ENCODE measurements at places on chromosomes 3 and 15.

- DNase-seq: no peak
Measured at GRCh38 chr3:128851601-128852000, 27.8 kb upstream of the ACAD9 start.

GRCh38 chr3:45690336-45691035, 1.3 kb downstream of the SACM1L start:
- DNase-seq: no peak

- DNase-seq: no peak
Measured at GRCh38 chr3:108103040-108103751, 12.4 kb upstream of the CD47 start.

- DNase-seq: peak; percentile 81
Measured at GRCh38 chr3:147421184-147421912, 12.2 kb downstream of the ZIC1 start.

DNA sequence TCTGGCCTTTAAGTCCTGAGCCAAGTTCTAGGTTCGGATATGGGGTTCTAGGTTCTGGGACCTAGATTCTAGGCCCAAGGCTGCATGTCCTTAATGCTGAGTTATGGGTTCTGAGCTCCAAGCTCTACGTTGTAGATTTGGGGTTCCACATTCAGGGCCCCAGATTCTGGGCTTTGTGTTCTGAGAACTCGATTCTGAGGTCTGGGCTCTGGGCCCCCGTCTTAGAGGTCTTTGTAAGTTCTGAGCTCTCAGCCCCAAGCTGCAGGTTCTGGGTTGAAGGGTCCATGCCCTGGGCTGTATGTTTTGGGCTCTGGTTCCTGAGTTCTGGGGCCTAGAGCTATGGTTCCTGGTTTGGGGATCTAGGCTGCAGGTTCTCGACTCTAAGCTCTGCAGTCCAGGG, 10.0 kb upstream of the DNAJB8 start:
- no peak for DNase-seq

DNA sequence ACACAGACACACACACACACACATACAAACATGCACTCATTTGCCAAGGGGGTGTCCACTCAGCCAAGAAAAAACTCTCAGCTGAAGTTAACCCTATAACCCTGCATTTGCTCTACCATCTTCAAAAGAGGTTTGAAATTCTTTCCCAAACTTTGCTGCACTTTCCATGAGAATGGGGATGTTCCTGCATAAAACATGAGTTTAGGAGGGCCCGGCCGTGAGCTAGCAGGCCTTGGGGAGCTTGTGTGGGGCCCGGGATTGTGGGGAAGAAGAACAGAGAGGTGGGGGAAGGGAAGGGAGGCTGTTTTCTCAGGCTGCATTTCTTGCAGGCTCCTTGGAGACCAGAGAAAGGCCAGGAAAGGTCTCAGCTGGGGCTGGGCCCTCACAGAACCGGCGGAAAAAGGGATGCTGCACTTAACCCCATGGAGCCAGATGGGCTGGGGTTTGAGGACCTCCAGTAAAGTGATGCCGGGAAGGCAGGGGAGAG, 40.8 kb downstream of the SEMA5B start:
- peak; percentile 65 for DNase-seq

DNA sequence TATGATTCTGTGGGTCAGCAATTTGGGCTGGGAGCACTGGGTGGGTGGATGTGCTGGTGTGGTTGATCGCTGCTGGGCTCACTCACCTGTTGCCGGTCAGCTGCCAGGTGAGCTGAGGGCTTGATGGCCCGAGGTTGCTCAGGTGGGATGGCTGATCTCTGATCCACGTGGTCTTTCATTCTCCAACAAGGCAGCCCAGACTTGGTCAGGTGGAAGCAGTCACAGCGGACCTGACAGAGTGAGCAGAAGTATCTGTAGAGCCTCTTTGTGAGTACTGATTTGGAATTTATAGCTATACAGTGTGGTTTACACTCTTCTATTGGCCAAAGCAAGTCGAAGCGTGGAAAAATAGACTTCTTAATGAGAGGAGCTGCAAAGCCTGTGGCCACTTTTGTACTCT, 97.2 kb upstream of the ADAMTSL3 start:
- DNase-seq: no peak

DNA sequence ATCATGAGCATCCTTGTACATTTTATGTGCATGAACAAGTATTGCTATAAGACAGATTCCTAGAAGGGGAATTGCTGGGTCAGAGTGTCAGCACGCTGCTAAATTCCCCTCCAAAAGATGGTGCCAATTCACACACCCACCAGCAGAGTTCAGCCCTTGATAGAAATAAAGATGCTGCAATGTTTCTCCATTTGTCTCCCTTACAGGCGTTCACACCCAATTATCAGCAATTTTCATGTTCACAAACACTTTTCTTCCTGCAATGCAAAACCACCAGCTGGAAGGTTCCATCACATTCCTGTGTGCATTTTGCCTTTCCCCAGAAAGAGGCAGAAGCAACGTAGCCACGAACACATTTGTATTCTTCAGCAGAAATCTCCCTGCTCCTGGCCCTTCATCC, 3.3 kb upstream of the TAMM41 start:
- no peak for DNase-seq

DNA sequence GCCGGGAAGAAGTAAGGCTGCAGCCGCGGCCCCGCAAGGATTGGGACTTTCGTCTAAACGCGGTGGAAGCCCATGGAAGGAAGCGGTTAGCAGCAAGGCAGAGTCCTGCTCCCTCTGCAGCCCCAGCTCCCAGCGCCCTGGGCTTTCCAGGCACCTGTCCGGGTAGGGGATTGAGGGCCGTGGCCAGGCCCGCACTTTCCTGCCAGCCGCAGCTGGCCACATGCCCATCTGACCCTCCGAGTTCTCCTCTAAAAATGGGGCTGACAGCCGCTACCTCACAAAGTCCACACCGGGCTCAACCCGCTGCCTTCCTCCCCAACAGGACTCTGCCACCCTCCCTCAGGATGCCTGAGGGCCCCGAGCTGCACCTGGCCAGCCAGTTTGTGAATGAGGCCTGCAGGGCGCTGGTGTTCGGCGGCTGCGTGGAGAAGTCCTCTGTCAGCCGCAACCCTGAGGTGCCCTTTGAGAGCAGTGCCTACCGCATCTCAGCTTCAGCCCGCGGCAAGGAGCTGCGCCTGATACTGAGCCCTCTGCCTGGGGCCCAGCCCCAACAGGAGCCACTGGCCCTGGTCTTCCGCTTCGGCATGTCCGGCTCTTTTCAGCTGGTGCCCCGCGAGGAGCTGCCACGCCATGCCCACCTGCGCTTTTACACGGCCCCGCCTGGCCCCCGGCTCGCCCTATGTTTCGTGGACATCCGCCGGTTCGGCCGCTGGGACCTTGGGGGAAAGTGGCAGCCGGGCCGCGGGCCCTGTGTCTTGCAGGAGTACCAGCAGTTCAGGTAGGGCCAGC, 1.9 kb downstream of the NEIL1 start:
- DNase-seq: peak; percentile 66

DNA sequence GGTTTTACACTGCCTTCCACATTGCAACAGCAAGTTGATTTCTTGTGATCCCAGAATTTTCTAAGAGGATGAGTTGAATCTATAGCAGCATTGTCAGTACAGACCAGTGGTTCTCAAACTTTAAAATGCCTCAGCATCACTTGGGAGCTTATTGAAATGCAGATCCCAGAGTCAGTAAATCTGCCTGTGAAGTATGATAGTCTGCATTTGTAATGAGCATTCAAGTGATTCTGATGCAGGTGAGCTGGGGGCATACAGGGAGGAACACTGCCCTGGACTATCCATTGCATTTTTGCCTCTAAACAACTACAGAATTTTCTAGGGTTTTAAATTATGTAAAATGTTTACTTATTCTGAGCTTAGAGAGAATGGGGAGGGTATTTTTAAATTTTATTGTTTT, 27.5 kb upstream of the PAQR5 start:
- no peak for DNase-seq

GRCh38 chr3:62832553-62832952, 42.7 kb downstream of the CADPS start:
- no peak for DNase-seq

GRCh38 chr3:157265931-157266330, 106.0 kb upstream of the CCNL1 start:
- no peak for DNase-seq

DNA sequence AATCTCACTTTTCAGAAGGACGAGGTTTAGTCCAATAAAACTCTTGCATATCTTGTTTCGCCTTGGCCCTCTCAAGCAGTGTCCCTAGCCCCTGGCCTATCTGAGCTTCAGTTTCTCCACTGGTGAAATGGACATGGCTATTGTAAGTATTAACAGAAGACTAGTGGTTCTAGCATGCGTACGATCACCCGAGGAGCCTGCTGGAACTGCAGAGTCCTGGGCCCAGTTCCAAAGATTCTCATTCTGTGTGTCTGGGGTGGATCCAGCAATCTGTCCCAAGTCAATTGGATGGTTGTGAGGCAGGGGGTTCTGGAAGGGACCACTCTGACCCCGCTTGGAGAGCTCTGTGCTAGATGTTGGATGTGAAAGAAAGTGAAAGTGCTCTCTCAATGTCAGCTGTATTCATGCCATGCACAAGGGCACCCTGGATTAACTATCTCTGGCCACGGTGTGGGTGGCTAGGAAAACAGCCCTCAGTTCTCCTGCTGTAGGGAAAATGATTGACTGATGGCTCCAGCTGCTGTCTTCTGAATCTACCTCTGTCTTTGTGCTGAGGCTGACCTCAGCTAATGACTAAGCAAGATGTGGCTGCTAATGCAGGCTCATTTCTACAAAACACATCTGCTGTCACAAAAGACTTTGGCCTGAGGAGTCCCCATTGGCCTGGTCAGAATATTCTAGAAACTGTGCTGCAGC, 1.9 kb upstream of the PLA1A start:
- DNase-seq: no peak

DNA sequence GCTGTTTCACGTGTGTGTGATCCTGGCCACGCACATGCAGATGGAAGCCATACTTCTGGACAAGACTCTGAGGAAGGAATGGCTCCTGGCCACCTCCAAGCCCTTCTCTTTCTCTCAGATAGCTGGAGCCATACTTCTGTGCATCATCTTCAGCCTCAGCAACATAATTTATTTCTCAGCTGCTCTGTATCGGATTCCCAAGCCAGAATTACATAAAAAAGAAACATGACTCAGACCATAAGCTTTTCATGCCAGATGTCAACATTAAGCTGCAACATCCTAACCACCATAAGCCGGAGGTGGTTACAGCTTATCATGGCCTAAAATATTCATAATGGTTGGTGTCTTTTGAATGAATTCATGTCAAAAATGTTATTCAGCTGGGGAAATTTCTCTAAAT, 10.6 kb upstream of the KIF23 start:
- DNase-seq: no peak

DNA sequence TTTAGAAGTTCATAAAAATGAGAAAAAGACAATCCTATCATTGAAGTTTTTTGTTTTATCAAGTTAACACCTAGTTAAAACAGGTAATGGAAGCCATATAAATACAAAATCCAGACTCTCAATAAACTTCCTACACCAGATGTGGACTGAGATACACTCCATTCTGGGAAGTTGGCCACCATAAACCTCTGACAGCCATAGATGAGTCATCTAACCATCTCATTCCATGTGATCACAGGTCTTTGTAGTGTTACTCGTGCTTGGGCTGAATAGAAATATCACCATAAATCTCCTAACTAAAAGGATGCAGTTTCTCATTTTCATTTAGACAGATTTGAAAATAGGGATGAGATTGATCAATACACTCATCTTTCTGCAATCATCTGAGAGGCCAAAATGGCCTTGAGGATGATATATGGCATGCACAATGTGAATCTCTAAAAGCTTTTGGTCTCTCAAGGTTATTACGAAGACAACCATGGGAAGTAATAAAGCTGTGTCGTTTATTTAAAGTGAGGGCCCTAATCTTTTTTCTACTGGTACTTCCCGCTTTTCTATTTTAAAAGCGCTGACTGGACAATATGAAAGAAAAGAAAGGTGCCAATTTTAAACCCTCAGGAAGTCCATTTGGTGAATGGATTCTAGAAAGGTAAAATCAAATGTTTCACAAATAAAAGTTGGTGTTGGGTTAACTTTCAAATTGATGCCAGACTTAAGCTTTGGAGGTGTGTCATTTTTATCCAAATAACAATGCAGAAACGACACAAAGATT, 155.5 kb downstream of the POLR2M start:
- no peak for DNase-seq

GRCh38 chr3:184129012-184129411, 6.1 kb upstream of the EIF2B5 start:
- peak; percentile 59 for DNase-seq

GRCh38 chr15:94855409-94856266, 624.3 kb downstream of the MCTP2 start:
- DNase-seq: no peak

DNA sequence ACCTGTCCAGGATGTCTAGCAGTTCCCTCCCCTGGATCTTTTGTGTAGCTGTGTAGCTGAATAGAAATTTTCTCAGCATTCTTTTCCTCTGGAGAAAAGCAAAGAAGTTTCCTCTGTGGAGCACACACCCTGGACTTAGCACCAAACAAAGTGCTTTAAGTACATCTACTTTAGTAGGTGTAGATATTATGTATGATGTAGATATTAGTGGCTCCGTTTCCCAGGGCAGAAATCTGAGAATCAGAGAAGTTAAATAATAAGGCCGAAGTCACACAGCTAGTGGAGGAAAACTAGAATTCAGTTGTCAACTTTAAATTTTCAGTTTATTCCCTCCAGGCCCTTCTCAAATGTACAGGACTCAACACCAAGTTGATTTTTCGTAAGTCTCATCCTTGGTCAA, 401.7 kb upstream of the NR2F2 start:
- no peak for DNase-seq

DNA sequence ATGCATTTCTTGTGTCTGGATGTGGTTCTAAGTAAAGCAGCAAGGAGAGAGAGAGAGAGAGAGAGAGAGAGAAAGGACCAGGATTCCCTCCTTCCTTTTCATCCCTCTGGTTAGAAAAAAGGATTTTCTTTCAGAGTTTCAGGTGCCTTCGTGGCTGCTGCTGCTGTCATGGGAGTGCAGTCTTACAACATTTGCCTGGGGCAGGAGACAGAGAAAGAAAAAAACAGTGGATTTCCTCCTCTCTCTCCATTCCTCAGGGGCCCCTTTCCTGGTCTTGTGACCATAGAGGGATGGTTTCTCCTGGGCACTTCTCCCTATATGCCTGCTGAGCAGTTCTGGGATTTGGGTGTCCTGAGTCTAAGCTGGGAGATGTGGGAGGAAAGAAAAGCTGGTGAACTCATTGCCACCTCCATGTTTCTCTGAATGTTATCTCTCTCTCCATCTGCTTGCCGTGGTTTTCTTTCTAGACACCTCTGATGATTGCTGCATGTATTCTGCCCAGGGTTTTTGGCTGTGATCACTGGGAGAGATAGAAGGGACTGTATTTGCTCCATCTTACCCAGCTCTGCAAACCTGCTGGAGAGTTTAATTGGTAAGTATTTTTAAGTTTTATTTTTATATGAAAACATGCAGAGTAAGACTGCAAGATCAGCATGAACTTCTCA, 142.4 kb upstream of the RGMA start:
- DNase-seq: peak; percentile 30

Measured in H1 (cell line).